ENCODE measurements at places on chromosomes 12 and 14.

DNA sequence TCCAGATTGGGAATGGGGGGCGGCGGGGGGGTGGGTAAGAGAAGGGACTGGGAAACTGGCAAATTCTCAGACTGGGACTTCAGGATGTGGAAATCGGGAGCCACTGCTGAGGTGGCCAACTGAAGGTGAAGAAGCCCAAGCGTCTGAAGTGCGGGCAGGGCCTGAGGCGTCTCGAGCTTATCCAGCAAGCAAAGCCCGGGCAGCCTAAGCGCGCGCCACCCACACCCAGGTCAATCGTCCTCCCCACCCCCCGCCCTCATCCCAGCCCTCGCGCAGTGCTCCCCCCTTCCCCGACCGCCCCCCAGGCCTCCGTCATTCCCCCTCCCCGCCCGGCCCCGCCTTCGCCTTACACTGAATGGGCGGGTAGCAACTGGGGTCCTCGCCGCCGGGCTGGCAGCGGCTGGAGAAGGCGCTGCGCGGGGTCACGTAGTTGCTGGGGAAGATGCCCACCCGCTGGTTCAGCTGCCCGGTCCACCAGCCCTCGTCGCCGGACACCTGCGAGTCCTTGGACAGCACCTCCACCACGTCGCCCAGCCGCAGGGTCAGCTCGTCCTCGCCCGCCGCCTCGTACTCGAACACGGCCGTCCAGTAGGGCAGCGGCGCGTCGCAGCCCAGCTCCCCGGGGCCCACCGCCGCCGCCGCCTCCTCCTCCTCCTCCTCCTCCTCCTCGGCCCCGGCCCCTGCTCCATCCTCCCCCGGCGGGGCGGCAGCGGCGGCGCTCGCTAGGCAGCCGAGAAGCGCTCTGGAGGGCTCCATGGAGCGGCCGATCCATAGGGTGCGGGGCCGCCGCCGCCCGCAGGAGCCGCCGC lies 693 bp downstream of the MAP3K9 start:
- DNase-seq: peak; percentile 63

- no peak for DNase-seq
These were observed 440.9 kb downstream of the LRIG3 start for GRCh38 chr12:58479401-58479800.

DNA sequence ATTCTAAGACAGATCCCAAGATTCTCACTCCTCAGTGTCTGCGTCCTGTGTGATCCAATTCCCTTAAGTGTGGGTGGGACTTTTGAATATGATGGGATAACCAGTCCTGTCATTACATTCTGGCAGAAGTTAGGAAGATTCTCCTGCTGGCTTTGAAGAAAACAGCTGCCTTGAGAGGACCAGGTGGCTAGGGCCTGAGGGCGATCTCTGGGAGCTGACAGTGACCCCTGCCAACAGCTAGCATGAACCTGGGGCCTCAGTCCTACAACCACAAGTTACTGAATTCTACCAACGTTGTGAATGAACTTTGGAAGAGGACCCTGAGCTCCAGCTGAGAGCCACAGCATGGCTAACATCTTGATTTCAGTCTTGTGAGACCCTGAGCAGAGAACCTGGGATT lies 44.3 kb upstream of the HMGA2 start:
- no peak for DNase-seq

- no peak for DNase-seq
These were observed 74.1 kb downstream of the PITPNM2 start for GRCh38 chr12:123076604-123077297.

DNA sequence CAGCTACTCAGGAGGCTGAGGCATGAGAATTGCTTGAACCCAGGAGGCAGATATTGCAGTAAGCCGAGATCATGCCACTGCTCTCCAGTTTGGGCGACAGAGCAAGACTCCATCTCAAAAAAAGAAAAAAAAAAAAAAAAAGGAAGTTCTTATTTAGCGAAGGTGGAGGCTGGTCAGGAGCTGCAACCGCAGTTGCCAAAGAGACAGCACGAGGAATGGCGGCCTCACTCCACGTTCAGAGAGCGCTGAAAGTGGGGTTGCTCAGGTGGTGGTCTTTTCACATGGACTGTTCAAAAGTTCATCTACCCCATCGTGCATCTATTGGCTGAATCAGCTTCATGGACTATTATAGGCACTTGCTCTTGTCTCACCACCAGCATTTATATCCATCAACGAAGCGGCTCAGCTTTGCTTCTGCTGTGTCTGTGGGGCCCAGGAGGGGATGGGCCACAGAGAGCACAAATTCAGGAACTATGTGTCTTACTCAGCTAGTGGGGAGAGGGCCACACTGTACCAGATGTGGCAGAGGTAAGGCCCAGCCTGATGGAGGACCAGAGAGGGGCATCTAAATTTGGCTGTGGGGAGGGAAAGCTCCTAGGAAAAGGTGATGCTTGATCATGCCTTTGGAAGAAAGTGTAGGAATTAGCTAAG lies 27.3 kb downstream of the SLC25A47 start:
- DNase-seq: no peak

- no peak for DNase-seq
These were observed 380.5 kb upstream of the GARIN6 start for GRCh38 chr12:99267038-99267437.

- DNase-seq: no peak
These were observed 253.9 kb downstream of the LRFN5 start for GRCh38 chr14:41860586-41860985.

- no peak for DNase-seq
These were observed 14.5 kb upstream of the KICS2 start for GRCh38 chr12:64236549-64236948.
